Activated CD4-positive, alpha-beta T cell treated with anti-CD3 and anti-CD28 coated beads for 36 hours (primary cell): ENCODE measurements at places on chromosomes 7 and 10. TPM values are rescaled to one million over a fixed set of nuclear protein-coding genes. Genes with fewer than 3 reads are reported as not detected.
A peak's percentile ranks its signal among the peaks of the same experiment; 100 is the strongest.

- DNase-seq = no peak
Observed at GRCh38 chr10:121469797-121470606, 128.2 kb downstream of the FGFR2 start.

- no peak for DNase-seq
Observed at GRCh38 chr7:1163121-1163520, 3.1 kb upstream of the ZFAND2A start.

DNA sequence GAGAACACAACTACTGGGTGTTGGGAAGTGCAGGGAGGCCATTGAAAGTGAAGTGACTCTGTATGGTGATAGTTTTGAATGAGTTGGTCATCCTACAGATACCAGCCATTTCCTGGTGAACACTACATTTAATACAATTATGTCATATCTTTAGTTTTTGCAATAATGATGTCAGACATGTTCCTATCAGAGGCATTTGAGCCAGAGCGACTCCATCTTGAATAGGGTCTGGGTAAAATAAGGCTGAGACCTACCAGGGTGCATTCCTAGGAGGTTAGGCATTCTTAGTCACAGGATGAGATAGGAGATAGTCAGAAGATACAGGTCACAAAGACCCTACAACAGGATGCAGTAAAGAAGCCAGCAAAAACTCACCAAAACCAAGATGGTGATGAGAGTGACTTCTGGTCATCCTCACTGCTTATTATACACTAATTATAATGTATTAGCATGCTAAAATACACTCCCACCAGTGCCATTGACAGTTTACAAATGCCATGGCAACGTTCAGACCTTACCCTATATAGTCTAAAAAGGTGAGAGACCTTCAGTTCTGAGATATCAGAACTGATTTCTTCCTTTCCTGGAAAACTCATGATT lies 28.2 kb downstream of the ADK start:
- DNase-seq = no peak

- no peak for DNase-seq
Observed at GRCh38 chr10:130259380-130259779, 123.2 kb downstream of the GLRX3 start.

DNA sequence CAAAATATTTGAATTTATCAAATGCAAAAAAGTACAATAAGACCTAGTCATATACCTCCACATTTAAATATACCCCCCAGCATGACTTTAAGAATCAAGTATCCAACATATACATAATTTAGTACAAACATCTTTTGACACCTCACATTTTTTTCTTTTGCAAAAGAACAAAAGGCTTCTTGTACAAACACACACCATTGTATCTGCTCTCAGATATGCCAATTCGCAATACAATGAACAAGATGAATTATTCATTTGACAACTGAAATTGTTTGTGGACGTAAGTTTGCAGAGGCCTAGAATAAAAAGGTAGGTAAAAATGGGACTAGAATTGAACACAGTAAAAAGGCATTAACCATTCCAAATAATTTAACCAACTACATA lies 154.4 kb downstream of the CACNA2D1 start:
- DNase-seq = no peak

- DNase-seq = peak; percentile 23
Observed at GRCh38 chr10:104640339-104641186, 527 bp upstream of the SORCS3 start.

DNA sequence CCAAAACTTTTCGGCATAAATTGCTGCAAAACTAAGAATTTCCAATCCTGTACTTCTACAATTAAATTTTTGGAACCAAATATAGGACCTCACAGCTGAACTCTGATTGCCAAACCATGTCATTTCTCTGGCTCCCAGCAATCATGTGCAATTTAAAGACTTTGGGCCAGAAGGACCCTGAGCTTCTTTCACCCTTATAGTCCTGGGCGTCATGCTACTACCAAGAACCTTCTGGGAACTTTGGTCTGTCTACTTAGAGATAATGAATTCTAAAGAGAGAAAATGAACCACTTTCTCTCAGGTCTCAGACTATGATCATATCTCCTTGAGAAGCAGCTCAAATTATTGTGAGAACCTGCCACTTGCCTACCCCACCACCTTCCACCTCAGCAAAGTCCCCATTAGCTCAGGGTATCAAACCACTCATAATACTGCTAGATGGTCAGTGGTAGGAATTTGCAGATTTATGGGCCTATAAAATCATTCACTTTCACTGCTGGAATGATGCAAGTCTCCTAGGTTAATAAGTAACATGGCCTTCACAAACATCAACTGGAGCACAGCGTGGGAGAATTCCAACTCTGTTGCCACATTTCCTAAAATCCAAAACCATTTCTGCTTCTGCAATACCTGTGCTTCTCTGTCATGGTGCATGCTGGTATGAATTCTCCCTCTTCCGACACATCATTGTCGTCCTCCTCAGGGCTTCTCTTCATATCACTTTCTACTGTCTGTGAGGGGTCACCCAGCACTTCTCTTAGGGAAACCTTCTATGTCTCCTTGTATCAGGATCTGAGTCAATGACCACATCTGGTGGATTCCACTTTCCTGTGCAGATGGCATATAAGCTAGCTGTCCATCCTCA lies 6.6 kb upstream of the WDR91 start:
- DNase-seq = no peak

DNA sequence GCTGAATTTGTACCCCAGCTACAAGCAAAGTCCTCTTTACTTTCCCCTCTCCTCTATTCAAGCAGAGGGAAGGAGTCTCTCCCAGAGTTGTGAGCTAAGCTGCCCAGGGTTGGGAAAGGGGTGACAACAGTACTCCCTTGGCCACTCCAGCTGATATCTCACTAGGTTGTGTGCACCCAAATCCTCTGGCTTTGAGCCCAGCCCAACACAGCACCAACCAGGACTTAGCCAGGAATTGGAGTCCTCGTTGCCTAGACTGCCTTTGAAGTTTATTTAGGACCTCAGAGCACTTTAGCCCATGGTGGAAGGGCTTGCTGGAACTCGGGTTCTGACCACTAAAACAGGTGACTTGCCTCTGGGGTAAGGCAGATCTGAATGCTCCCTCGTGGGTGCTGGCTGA lies 35.7 kb upstream of the DYNC1I1 start:
- no peak for DNase-seq

DNA sequence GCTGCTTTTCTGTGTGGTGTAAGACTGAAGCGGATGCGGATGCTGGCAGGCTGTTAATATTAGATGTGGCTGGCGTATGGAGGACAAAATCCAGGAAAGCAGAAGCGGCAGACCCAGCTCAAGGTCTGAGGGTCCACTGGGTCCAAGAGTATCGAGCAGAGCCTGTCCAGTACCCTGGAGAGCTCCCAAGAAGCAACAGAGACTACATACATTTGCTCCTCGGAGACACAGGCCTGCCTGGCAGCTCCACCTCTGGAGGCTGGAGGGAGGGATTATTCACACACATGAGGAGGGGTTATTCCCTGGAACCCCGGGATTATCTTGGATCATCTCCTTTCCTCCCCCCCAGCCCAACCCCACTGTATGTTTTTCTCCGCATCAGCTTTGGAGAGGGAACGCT lies 31.3 kb upstream of the LOXL4 start:
- no peak for DNase-seq

GRCh38 chr7:30430777-30431176 lies 47.8 kb downstream of the NOD1 start:
- no peak for DNase-seq

DNA sequence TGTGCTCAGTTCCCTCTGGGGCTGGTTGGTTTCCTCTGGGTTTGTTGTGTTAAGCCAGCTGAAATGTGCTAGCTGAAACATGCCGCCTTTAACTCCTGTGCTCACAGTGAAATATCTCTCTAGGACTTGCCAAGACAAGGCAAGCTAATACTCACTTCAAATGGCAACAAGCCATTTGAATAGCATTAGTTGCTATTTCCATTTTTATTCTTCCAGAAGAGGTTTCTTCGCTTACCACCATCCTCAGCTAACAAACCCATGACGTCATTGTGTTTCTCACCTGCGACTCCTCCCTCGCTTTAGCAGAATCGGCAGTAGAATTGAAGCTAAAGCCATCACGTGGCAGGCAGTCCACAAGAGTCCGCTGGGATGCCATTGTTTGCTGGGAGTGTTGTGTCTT lies 61.3 kb downstream of the ZNF22 start:
- DNase-seq = no peak

GRCh38 chr10:70462349-70462984 lies 16.1 kb upstream of the PALD1 start:
- no peak for DNase-seq

DNA sequence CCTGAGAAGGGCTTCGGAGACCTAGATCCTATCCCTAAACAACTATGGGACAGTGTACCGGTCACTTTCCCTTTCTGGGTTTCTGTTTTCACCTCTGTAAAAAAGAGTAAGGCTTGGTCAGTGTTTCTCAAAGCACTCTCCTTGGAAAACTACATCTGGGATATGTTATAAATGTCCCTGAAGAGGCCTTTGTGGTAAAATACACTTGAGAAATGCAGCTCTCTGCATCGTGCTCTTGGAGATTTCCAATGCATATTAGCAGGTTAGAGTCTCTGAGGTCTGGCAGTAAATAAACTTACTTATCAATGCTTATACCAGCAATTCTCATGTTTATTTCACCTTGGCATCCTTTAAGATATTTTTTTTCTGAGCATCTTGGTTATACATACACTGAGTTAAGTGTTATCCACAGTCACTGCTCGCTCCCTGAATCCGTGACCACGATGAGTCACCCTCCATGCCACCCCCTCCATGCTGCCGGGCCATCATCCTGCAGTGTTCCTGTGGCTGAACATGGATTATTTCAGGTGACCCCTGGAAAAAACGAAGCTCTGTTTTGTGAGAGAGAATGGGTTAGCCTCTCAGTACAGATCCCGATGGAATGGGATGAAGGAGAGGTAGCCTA lies 3.3 kb upstream of the TBXAS1 start:
- no peak for DNase-seq

DNA sequence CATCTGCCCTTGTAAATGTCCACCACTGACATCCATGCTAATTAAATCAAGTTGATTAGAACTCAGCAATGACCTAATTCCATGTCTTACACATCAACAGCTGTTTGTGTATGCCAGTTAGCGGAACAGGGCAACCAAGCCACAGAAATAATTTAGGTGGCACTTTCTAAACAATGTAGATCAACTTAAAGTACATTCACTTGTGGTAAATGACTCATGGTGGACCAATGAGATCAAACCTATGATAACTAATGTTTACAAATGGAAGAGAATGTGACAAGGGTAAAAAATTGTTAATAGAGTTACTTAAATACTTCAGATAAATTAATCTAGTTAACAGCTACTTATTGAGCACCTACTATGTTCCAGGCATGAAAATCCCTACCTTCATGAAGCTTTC lies 63.1 kb upstream of the ICA1 start:
- no peak for DNase-seq

DNA sequence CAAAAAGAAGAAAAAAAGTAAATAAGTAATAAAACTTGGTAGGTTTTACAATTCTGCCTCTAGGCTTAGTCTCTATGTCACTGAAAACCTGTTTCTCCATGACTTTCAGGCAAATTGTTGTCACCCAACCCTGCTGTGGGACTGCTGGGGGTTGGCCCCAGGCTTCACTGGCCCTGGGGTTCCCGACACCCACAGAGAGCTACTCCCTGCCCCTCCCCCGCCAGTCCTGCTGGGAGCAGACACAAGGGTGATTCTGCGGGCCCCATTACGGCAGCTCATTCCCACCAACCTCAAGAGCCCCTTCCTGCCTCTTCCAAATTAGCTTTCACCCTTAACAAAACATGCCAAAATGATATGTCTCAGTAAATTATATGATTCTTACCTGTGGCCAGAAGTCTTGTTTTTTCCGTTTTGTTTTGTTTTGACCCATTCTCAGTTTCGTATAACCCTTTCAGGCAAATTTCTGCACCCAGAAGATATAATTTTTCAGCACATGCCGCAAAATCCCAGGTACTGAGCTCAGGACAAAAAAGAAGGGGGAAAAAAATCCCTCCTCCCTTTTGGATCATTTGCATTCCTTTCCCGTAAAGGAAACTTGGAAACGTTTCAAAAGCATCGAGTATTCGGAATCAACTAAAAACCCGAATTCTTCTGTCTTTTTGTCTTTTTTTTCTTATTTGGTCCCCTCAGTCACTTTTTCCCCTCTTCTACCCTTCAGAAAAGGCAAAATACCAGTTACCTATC lies 27.8 kb downstream of the CHST15 start:
- DNase-seq = no peak

DNA sequence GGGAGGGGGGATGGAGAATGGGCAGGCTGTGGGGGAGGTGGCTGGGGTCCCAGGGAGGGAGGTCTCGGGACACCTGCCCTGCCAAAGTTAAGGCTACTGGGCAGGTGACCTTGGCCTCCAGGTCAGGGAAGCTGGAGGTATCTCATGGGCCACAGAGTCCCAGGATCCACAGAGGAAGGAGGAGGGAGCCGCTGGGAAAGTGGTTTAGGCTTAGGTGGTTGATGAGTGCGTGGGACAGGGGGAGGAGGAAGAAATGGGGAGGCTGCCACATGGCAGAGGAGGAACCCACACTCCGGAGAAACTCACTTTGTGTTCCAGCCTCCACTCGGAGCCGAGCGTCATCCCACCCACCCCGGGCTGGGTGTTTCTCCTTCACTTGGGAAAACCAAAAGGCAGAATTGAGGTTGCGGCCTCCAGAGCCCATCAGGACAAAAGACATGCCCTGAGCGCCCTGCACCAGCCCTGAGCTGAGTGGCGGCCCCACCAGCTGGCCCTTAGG lies 46.1 kb downstream of the ASB13 start:
- no peak for DNase-seq

GRCh38 chr7:70738151-70738885 lies 393.6 kb upstream of the GALNT17 start:
- DNase-seq = no peak

DNA sequence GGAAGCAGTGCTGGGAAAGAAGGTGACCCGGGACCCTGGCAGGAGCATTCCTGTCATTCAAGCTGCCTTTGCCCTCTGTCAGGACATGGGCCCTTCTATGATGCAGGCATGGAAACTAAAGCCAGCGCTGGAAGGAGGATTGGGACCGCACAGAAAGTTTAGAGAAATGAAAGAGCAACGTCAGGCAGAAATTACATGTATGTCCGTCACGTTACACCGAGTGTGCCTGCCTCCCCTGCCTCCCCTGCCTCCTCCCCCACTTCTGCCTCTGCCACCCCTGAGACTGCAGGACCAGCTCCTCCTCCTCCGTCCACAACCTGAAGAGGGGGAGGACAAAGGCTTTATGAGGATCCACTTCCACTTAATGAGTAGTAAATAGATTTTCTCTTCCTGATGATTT lies 13.9 kb upstream of the PWWP2B start:
- no peak for DNase-seq

Gene GTF2I
- 125 TPM for total RNA-seq

Gene SP4
- 17.5 TPM for total RNA-seq

Gene UPK3BL2
- 23.4 TPM for total RNA-seq

Gene GPR85
- not detected for total RNA-seq

Gene SLC18A3
- total RNA-seq = not detected

Gene CD36
- not detected for total RNA-seq
